ENCODE measurements at places on chromosomes 12 and 14. TPM values are rescaled to one million over a fixed set of nuclear protein-coding genes. Genes with fewer than 3 reads are reported as not detected.

GRCh38 chr12:123519141-123520001, 14.1 kb downstream of the RILPL1 start:
- DNase-seq: no peak
- H3K4me1 ChIP-seq: peaks cover 6% of the 10 kb centered on the region
- no peaks in the 10 kb centered on the region for H3K27me3 ChIP-seq
- H3K27ac ChIP-seq: no peak overlapping the region
- H3K36me3 ChIP-seq: peaks cover 22% of the 10 kb centered on the region

GRCh38 chr14:90759370-90760077, 56.7 kb downstream of the TTC7B start:
- H3K4me1 ChIP-seq: peaks cover 33% of the 10 kb centered on the region
- DNase-seq: no peak
- H3K27ac ChIP-seq: no peak overlapping the region
- peaks cover 3% of the 10 kb centered on the region for H3K36me3 ChIP-seq

DNA sequence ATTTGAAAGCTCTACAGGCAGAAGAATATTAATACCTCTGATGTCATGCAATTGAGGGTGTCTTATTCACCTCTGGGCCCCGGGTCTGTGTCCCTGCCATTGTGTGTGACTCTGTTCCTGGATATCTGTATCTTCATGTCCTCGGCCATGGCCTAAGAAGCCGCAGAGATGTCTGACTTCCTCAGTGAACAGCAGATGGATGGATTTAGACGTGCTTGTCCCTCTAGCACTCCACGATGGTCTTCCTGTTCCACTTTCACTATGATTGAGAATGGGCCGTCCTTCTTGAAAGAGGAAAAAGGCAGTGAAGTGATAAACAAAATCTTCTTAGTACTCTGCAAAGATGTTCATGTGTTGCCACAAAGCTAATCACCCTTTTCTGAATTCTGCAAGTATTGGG, 217.4 kb downstream of the SLC41A2 start:
- no peak overlapping the region for H3K4me3 ChIP-seq
- H3K4me1 ChIP-seq: peaks cover 52% of the 10 kb centered on the region
- H3K36me3 ChIP-seq: no peaks in the 10 kb centered on the region
- no peak for DNase-seq

DNA sequence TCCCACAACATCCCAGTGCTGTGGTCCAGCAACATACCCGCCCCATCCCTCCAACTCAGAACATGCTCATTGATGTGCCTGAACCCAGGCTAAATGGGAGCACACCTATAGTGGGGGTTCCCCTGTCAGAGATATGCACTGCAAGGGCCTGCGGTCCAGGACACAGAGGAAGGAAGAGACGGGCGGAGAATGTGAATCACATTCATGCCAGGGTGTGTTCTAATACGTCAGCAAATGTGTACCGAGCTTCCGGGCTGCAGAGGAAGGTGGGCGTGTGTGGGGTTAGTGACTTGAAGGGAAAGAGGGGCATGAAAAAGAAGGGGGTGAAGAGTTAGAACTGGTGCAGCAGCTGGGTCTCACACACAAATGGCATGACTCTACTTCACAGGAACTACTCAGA, 83.7 kb downstream of the DPF3 start:
- peaks cover 51% of the 10 kb centered on the region for H3K27me3 ChIP-seq
- H3K4me1 ChIP-seq: peaks cover 13% of the 10 kb centered on the region
- no peak overlapping the region for H3K4me3 ChIP-seq
- H3K36me3 ChIP-seq: no peaks in the 10 kb centered on the region
- H3K27ac ChIP-seq: no peak overlapping the region
- no peak for DNase-seq

- no peaks in the 10 kb centered on the region for H3K4me1 ChIP-seq
- no peak for DNase-seq
- H3K36me3 ChIP-seq: no peaks in the 10 kb centered on the region
- H3K4me3 ChIP-seq: no peak overlapping the region
Measured at GRCh38 chr12:27077586-27077985, 4.8 kb downstream of the C12orf71 start.

DNA sequence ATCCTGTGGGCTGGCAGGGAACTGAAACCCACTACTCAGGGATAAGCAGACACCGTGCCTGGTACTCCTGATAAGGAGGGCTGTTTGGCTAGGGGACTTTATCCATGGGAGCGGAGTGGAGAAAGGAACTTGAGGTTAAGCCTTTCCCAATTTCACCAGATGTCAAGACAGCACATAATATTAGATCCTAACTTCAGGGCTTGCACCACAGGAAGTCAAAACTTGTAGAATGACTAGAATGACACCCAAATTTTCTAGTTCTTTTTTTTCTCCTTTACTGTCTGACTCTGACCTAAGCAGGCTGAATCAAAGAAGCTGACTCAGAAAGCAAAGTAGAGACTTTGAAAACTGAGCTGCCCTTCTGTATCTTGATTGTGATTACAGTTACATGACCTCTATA, 7.1 kb upstream of the CGRRF1 start:
- no peak for DNase-seq
- H3K4me3 ChIP-seq: no peak overlapping the region
- no peaks in the 10 kb centered on the region for H3K36me3 ChIP-seq
- H3K27ac ChIP-seq: no peak overlapping the region
- H3K4me1 ChIP-seq: no peaks in the 10 kb centered on the region
- peaks cover 6% of the 10 kb centered on the region for H3K27me3 ChIP-seq

GRCh38 chr12:9043766-9044165, 54.4 kb downstream of the KLRG1 start:
- no peak for DNase-seq
- no peak overlapping the region for H3K27ac ChIP-seq
- H3K4me3 ChIP-seq: no peak overlapping the region
- no peaks in the 10 kb centered on the region for H3K36me3 ChIP-seq

Gene DYRK2
- 38.1 TPM for total RNA-seq

Gene AHSA1
- 137 TPM for total RNA-seq

DNA sequence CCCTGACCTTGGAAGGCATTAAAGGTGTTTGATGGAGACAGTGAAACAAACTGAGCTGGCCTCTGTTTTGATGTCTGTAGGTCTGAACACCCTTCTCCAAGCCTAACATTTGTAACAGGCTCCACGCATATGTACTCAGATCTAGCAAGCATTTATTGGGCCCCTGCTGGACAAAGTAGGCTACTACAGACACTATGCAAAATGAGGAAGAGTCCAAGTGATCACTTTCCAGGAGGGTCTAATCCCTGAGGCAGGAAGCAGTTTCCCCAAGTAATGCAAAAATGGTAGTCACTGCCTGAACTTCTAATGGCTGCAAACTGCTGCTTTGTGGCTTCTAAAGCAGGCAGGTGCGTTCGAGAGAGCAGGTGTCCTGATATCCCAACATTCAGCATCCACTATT, 405.8 kb downstream of the MED13L start:
- H3K4me1 ChIP-seq: peaks cover 51% of the 10 kb centered on the region
- H3K36me3 ChIP-seq: no peaks in the 10 kb centered on the region
- peak; percentile 33 for DNase-seq
- peak overlapping the region; percentile 98 for H3K27ac ChIP-seq
- H3K27me3 ChIP-seq: no peaks in the 10 kb centered on the region
- H3K4me3 ChIP-seq: no peak overlapping the region

Gene NOVA1
- total RNA-seq: 14.6 TPM

DNA sequence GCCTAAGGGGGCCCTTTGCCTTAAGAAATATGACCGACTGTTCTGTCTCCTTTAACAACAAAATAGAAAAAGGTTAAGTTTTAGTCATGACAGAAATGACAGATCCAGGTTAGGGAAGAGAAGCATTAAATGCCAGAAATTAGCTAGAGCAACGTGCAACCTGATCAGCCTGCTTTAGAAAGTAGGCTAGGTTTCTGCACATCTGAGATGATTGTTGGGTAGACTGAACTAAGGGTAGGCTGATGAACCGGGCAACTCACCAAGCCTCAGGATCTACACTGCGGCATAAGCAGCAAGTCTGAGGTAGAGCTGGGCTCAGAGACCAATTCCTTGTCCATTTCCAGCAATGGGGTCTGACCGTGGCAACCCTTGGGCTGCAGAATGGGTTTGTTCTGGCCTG, 29.4 kb downstream of the NPC2 start:
- H3K4me3 ChIP-seq: no peak overlapping the region
- H3K27ac ChIP-seq: no peak overlapping the region
- no peak for DNase-seq
- peaks cover 5% of the 10 kb centered on the region for H3K4me1 ChIP-seq
- no peaks in the 10 kb centered on the region for H3K27me3 ChIP-seq

Gene FSCB
- not detected for total RNA-seq
